T-helper 17 cell (primary cell): ENCODE measurements at places on chromosomes 7 and 10. TPM values are rescaled to one million over a fixed set of nuclear protein-coding genes. Genes with fewer than 3 reads are reported as not detected.
A peak's percentile ranks its signal among the peaks of the same experiment; 100 is the strongest.

- no peak for DNase-seq
Observed at GRCh38 chr7:47992446-47992845, 13.0 kb upstream of the HUS1 start.

DNA sequence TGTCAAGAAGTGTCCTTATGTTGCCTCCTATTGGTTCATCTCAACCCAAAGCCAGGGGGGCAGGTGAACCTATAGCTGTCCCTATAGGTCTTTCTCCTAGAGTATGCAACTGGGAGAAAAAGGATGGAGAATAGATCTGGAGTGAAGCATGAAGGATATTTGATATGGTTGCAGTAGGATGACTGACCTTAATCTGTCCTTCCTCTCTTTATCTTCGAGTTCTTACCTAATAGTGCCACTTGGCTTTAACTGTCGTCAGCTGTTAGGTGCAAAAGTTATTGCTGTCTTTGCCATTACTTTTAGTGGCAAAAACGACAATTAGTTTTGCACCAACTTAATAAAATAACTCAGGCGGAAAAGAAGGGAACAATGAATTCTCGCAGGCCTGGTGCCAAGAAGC, 196.0 kb downstream of the GALNT17 start:
- no peak for DNase-seq

GRCh38 chr7:141788296-141788695, 1.7 kb upstream of the TAS2R5 start:
- DNase-seq, result no peak

- DNase-seq, result no peak
Observed at GRCh38 chr10:60423920-60424319, 34.2 kb upstream of the ANK3 start.

FRMPD2 gene
- total RNA-seq, result 0.17 TPM

DNA sequence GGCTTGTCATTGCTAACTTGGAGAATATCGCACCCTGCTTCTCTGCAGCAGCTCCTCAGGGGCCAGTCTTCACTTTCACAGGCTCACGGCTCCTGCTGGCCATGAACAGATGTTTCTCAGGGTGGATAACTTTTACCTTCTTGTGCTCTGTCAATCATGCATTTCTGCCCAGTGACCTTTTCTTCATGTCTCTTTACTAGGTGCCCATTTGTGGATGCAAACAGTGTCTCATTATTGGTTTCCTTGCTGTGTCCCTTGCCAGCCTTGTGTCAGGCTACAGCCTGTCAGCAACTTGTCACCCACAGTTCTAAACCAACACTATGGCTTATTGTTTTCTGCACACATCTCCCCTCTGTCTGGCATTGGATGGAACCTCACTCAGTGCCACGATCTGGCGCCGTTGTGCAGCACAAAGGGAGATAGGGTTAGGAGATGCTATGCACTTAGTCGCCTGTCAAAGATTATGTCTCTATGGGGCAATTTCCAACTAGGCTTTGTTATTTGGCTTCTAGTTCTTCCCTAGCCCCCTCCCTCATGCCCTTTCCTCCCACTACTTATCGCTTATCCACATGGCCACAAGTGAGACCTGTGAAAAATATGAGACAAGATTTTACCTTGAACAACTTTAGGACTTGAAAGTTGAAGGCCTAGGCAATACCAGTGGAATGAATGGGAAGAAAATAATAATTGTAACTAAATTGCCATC, 45.7 kb upstream of the NXPH1 start:
- no peak for DNase-seq

DNA sequence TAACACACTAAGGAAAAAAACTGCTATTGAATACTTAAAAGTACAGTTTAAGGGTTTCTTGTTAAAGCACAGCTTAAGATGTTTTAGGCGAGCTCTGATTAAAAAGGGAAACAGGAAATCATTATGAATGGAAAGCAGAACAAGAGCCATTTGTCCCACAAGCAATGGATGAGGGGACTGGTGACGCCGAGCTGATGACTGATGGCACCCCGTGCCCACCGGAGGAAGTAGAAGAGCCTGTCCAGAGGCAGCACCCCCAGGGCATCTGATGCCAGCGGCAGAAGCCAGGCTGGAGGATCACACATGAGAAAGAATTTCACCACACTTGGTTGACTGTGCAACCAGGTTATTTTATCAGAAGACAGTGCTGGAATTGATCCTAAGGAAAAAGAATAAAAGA, 15.0 kb upstream of the INSIG1 start:
- no peak for DNase-seq

GRCh38 chr7:104123786-104124185, 84.0 kb downstream of the ORC5 start:
- DNase-seq, result no peak

- DNase-seq, result no peak
Observed at GRCh38 chr10:113736576-113736975, 14.9 kb upstream of the PLEKHS1 start.

TSPAN33 gene
- 68.8 TPM for total RNA-seq

- DNase-seq, result no peak
Observed at GRCh38 chr7:24916463-24917040, 63.4 kb downstream of the OSBPL3 start.

GRCh38 chr7:3408814-3409595, 108.0 kb downstream of the SDK1 start:
- no peak for DNase-seq

TRIP6 gene
- 8.5 TPM for total RNA-seq

GRCh38 chr10:61463035-61463909, 10.1 kb upstream of the TMEM26 start:
- no peak for DNase-seq

- no peak for DNase-seq
Observed at GRCh38 chr7:34430456-34430855, 227.6 kb upstream of the NPSR1 start.

- no peak for DNase-seq
Observed at GRCh38 chr7:97982647-97983046, 7.3 kb downstream of the OCM2 start.

DNA sequence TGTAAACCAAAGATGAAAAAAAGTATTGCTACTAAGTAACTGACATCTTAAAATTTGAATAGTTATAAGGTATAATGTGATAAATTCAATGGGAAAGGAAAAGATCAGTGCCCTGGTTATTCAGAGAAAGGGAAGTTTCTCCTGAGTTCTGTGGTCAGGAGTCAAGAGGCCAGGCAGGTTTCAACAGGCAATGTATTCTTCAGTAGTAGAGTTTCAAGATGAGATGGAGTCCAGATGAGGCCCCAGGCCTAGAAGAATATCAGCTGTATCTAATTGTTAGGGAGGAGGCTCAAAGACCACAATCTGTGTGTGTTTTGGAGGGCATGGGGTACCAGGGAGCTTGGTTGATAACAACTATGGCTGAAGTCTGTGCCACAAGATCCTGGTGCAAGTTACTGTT, 101.4 kb upstream of the DLX6 start:
- DNase-seq, result no peak

DNA sequence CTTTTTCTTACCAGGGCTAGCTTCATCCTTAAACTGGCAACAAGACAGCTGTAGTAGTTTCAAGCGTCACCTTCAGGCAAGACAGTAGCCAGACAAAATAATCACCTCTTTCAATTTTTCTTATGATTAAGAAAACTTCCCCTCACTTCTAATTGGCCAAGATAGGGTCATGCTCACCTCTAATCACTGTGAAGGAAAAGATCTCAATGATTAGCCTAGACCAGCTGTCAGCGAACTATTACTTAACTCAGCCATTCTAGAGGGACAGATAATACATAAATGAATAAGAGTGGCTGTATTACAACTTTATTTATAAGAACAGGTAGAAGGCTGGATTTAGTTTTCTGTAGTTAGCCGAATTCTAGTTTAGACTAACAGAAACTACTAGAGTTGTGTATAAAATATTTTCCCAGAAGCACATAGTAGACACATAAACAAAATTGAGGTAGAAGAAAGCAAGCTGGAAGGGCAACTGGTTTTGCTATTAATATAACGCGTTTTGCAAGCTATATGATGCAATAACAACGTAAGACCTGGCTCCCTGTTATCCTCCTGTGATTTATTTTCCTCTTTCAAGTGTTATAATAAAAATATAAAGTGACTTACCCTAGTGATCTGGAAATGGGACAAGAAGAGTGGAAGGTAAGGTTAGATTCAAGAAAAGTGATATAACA, 64.3 kb downstream of the ELAPOR2 start:
- DNase-seq, result no peak

GRCh38 chr10:103244666-103245271, 918 bp upstream of the RPEL1 start:
- DNase-seq, result peak; percentile 30

FAM25A gene
- total RNA-seq, result not detected

- no peak for DNase-seq
Observed at GRCh38 chr10:88616250-88616977, 29.9 kb downstream of the LIPJ start.

ANKRD2 gene
- not detected for total RNA-seq

DNA sequence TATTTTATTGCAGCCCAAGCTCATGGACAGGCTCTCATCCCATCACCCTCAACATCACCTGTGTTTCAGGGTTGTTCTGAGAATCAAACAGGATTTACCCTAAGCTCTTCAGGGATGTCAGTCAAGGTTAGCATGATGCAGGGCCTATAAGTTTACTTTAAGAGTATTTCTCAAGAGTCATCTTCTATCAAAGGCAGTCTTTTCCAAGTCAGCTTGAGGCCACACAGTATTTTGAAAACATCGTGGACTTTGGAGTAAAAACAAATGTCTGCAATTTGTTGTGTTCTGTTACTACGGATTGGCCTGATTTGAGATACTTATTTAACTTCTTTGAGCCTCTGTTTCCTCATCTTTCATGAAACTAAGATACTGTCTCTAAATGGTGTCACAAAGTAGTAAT, 42.0 kb upstream of the NRP1 start:
- no peak for DNase-seq

UTF1 gene
- total RNA-seq, result not detected

CYP3A7 gene
- not detected for total RNA-seq

GRCh38 chr7:351256-351655, 61.3 kb downstream of the FOXL3 start:
- DNase-seq, result peak; percentile 40

DNA sequence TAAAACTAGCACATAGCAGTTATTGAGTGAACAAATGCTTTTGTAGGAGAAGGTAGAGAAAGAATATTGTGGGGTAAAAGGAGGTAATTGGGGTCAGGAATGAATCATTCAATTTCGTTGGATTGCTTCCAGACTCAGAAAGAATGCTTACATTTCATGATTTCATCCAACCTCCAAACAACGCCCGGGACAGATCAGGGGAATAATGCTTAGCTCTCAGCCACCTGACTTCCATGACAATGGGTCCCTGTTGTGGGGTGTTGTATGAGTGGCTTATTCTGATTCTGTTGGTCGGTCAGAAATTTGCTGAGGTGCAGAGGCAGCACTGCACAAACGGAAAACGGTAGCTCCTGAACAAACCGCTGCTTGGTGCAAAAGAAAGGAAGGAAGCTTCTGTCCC, 24.0 kb upstream of the INPP5F start:
- no peak for DNase-seq

DNA sequence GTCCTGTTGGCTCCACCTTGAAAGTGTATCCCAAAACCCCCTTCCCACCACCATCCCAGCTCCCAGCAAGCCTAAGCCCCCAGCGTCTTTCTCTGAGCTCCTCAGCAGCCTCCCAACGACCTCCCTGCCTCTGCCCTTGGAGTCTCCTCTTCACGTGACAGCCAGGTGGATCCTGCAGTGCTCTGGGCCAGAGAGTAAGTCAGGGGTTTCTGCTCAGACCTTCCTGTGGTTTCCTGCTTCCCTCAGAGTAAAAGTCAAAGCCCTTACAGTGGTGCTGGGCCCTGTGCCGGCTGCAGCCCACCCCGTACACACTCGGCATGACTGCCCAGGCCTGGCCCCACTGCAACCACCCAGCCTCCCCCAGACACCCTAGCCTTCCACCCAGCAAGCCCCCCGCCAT, 51.9 kb downstream of the OAT start:
- no peak for DNase-seq

GCK gene
- total RNA-seq, result not detected

DNA sequence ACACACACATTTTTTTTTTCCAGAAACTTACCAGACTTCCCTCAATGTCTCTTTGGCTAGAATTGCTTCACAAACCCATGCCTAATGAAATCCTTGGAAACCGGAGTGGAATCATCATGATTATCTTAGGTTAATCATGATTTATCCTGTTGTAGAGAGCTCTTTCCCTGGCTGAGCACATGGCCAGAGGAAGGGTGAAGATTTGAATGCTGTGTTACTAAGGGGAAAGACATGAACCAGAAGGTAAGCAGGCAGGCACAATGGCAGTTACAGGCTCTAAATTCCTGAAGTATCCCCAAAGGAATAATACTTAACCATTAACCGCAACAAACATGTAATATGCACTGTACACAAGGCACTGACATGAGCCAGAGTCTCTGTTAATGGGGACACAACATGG, 4.1 kb upstream of the RNF148 start:
- DNase-seq, result no peak

ZNF736 gene
- total RNA-seq, result 28.3 TPM

DYNC1I1 gene
- total RNA-seq, result 0.12 TPM
